ENCODE measurements at places on chromosomes 6 and 20.

- DNase-seq = no peak
These were observed 181.2 kb upstream of the PMEPA1 start for GRCh38 chr20:57891014-57891413.

DNA sequence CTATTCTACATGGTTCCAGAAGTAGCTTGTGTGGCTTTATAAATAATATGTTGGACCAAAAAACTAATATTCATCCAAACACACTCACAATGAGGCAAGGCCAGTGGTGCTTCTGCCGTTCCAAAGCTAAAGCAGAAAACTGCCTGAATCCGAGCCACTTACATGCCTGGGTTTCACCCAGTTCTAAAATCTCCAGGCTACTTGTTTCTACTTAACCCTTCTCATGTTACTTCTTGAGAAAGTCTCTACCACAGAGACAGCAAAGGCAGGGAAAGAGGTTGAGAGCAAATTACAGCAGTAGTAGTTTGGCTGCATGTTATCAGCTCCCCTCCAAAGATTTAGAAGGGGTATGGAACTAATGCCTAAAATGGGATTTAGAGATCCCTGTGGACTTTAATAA is 62.0 kb downstream of the FAXC start:
- no peak for DNase-seq

- no peak for DNase-seq
These were observed 17.3 kb downstream of the DST start for GRCh38 chr6:56625356-56625755.

- DNase-seq = no peak
These were observed 48.4 kb downstream of the BMP5 start for GRCh38 chr6:55826941-55827340.

- no peak for DNase-seq
These were observed 135.7 kb downstream of the TOX2 start for GRCh38 chr20:44050327-44050726.

GRCh38 chr20:24497851-24498250 is 28.4 kb downstream of the SYNDIG1 start:
- no peak for DNase-seq

DNA sequence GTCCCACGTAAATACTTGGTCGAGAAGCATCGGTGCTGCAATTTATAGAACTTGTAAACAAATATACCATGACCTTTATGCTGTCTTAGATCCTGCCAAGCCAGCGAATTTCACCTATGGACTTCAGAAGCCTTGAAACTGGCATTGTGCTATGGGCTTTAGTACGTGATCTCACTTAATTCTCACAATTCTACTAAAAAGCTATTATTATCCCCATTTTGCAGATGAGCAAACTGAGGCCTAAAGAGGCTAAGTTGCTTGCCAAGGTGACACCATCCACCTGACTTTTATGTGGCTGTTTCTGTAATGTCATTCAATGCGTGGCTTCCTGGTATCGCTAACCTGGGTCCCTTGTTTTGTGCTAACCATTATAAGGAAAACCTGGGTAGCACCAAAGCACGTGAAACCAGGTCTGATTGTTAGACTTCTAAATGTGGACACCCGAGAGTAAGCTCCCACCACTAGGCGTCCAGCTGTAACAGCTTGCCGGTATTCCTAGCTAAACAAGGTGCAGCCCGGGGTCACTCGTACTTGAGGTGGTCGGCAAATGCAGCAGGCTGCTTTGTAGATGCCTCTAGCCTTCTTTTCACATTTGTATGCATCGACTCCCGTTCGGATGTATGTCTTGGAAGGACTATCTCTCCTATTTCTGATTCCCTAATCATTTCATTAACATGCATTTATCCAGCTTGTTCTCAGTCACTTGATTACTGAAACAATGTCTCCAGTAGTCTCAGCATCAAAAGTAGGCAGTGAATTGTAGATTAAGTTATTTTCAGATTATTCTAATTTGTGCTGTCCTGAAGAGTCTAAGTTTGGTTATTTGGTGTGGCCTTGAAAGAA is 1.1 kb downstream of the SYNJ2 start:
- DNase-seq = no peak

DNA sequence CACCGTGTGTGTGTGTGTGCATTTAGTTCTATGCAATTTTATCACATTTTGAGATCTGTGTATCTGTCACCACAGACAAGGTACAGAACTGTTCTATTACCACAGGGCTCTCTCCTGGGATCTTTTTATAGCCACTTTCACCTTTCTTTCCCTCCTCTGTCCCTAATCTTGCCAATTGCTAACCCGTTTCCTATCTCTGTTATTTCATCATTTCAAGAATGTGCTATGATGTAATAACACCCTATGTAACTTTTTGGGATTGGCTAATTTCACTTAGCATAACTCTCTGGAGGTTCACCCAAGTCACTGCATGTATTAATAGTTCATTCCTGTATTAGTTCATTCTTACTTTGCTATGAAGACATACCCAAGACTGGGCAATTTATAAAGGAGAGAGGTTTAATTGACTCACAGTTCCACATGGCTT is 657.7 kb downstream of the QKI start:
- DNase-seq = no peak

- DNase-seq = no peak
These were observed 18.4 kb downstream of the UBE3D start for GRCh38 chr6:83047065-83047754.

GRCh38 chr6:24451581-24452388 is 37.6 kb downstream of the GPLD1 start:
- DNase-seq = no peak

DNA sequence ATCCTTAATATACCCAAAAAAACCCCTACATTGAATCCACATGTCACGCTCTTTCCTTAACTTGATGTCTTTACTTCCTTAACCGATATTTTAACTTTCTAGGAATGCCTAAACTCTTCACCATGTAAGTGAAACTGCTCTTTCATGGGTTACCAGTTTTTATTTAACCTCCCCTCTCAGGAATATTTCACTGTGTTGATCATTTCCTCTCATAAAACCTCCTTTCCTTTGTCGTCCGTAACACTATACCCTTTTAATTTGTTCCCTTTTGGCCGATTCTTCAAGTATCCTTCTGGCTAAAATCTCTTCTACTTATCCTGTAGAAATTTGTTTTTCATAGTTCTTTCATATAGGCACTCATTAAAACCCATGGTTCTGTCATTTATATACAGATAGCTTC is 24.6 kb downstream of the SYCP2 start:
- DNase-seq = no peak

DNA sequence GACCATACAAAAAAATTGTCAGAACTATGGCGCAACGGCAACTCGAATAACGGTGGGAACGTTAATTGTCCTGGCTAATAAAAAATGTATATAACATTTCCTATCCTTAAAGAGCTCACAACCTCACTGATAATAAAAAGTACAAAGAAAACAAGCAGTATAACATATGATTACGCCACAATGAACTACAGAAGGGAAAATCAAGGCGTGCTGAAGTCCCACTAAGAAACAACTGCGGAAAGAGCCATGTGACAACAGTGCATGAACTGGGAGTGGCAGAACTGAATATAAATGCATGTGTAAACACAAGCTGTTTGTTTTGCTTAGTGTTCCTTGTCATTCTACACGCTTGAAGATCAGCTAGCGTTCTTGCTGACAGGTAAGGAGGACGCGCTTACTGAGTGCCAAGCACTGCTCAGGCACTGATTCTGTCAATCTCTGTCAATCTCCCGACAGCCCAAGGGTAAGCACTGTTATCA is 466 bp upstream of the PSMB1 start:
- no peak for DNase-seq

DNA sequence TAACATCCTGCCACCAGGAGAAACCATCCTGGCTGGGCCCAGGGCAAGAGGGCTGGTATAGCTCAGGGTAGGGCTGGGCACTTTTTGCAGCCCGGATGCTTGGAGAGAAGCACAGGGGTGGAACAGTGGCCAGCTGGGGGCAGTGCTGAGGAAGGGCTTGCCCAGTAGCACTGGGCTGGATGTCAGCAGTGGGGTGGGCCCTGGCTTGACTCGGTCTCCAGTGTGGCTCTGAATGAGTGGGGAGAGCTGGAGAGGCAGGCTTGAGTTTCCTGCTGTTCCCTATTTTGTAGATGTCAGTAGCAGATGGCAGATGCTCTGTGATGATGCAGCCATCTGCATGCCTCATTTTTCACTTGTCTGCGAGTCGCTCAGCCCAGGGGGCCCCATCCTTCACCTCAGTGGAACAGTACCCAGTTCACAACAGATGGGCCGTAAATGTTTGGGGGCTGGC is 56.3 kb upstream of the TULP1 start:
- peak; percentile 9 for DNase-seq
